ENCODE measurements at places on chromosomes 2 and 18. TPM values are rescaled to one million over a fixed set of nuclear protein-coding genes. Genes with fewer than 3 reads are reported as not detected.
A peak's percentile ranks its signal among the peaks of the same experiment; 100 is the strongest.

GBX2 gene
- 30.5 TPM for total RNA-seq

DNA sequence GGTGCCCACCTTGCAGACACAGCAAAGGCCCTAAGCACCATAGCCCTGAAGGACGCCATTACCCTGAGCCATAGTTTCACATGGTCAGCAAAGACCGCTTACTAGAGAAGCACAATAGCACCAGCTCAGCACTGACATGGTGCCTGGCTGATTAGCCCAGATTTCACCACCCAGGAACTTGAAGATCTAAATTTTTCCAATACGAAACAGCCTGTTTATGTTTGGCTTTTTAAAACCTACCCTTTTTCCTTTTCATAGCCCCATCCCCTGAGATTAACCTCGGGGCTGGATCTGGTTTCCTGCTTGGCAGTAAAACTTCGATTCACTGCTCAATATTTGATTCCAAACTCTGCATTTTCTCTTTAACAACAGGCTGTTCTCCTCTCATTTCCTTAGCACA lies 158.5 kb upstream of the PID1 start:
- H3K4me1 ChIP-seq, result peaks cover 7% of the 10 kb centered on the region
- H3K27ac ChIP-seq, result no peak overlapping the region
- no peaks in the 10 kb centered on the region for H3K27me3 ChIP-seq
- no peak for DNase-seq
- no peak overlapping the region for H3K4me3 ChIP-seq

DNA sequence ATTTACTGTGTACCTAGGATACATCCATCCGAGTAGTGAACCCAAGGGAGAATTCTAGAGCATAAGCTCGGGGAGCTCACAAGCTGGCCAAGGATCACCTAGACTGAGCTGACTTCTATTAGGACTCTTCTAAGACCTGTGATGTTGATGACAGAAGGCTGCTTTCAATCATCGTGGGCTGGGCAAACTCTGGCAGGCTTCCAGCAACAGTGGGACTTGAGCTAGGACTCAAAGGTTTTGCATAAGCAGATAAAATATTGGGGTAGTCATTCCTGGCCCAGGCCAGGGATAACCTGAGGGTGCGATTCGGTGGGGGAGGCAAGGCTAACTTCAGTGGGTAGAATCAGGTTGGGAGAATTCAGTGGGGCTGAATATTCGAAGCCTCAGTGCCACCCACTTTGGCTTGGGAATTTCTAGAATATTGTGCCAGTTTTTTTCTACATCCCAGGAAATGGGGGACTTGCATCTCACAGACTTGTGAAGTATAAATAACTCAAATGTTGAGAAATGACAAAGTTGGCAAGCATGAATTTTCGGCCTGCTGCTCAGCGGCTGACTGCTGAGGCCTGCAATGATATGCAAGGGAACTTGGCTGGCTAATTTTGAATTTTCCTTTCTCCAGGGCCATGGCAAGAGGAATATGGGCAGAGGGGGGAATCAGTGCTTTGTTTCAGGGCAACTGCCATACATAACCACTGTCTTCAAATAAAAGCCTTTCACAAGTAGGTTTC lies 274.3 kb downstream of the PRKCE start:
- no peaks in the 10 kb centered on the region for H3K36me3 ChIP-seq
- no peaks in the 10 kb centered on the region for H3K27me3 ChIP-seq
- DNase-seq, result no peak
- H3K27ac ChIP-seq, result no peak overlapping the region

DNA sequence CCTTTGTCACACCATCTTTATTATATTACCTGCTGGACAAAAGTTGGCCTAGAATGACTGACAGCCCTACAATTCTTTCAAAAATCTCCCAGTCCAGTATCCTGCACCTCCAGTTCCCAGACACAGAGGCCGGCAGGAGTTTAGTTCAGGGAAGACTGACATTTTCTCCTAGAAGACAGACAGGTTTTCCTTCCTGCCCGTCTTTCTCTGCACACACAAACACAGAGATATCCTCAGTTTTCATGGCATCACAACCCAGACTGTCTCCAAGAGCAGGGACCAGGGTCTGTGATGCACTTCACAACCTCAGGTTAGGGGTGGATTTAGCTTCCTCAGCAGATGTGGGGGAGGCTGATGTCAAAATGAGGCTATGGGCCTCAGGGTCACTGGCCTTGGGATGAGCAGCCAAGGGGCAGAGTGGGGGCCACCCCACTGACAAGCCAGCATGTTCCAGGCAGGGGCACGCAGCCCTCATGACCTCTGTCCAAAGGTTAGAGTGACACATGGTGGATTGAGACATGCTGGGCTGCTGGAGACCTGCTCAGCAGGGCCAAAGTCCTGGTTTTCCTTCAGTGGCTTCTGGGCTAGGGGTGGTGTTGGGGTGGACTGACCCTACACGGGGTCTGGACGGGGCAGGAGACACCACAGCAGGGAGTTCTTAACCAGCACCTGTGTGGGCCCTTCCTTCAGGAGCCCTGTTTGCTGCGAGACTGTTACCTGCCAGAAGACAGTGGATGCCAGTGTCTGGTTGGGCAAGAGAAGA lies 70.5 kb downstream of the SFXN5 start:
- H3K27ac ChIP-seq, result no peak overlapping the region
- H3K4me1 ChIP-seq, result peaks cover 12% of the 10 kb centered on the region
- H3K36me3 ChIP-seq, result no peaks in the 10 kb centered on the region
- H3K4me3 ChIP-seq, result no peak overlapping the region
- DNase-seq, result no peak

UGT1A10 gene
- not detected for total RNA-seq

GRCh38 chr18:68454511-68455228 lies 260.2 kb downstream of the TMX3 start:
- H3K4me3 ChIP-seq, result no peak overlapping the region
- no peaks in the 10 kb centered on the region for H3K27me3 ChIP-seq
- peaks cover 27% of the 10 kb centered on the region for H3K4me1 ChIP-seq
- H3K27ac ChIP-seq, result no peak overlapping the region
- DNase-seq, result peak; percentile 36
- H3K36me3 ChIP-seq, result no peaks in the 10 kb centered on the region

DNA sequence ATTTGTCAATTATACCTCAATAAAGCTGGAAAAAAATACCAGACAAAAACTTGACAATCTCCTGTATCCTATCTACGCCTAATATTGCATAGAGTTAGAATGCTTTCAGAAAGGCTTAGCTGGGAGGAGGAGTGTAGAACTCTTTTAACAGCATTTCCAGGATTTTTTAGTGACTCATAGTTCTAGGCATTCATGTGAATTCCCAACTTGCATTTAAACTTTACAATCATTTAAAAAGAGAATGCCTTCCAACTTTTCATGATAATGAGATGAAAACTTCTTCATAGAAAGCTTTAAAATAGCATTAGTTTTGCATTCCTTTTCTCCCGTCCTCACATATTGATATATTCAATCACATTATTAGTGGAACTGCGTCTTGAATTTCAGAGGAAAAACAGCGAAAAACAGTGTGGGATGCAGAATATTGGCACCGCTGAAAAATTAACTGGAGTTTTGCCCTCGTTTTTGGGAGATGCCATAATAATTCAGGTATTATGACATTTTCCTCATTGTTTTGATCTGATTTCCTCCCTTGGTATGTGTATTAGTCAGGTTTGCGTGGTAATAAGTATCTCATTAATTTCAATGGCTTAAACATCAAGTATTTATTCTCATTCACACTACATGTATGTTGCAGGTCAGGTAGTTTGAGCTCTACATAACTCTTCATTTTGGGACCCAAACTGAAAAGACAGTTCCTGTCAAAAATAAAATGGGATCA lies 293.2 kb upstream of the FIGN start:
- no peak for DNase-seq
- H3K4me3 ChIP-seq, result no peak overlapping the region
- no peak overlapping the region for H3K27ac ChIP-seq
- H3K27me3 ChIP-seq, result peaks cover 27% of the 10 kb centered on the region
- H3K36me3 ChIP-seq, result no peaks in the 10 kb centered on the region

DNA sequence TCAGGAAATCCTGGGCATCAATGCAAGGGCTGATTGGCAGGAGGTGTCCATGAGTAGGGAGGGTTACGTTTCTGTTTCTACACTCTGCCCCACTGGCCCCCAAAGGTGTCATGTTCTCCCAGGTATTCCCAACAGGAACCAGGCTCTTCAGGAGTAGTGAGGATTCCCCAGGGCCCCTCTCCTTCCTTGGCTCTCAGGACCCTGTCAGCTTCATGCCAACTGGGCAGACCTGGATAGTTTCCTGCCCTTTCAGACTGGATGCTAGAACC lies 480.6 kb upstream of the HS6ST1 start:
- no peak overlapping the region for H3K4me3 ChIP-seq
- H3K27ac ChIP-seq, result no peak overlapping the region
- no peak for DNase-seq
- H3K36me3 ChIP-seq, result no peaks in the 10 kb centered on the region
- no peaks in the 10 kb centered on the region for H3K4me1 ChIP-seq

DNA sequence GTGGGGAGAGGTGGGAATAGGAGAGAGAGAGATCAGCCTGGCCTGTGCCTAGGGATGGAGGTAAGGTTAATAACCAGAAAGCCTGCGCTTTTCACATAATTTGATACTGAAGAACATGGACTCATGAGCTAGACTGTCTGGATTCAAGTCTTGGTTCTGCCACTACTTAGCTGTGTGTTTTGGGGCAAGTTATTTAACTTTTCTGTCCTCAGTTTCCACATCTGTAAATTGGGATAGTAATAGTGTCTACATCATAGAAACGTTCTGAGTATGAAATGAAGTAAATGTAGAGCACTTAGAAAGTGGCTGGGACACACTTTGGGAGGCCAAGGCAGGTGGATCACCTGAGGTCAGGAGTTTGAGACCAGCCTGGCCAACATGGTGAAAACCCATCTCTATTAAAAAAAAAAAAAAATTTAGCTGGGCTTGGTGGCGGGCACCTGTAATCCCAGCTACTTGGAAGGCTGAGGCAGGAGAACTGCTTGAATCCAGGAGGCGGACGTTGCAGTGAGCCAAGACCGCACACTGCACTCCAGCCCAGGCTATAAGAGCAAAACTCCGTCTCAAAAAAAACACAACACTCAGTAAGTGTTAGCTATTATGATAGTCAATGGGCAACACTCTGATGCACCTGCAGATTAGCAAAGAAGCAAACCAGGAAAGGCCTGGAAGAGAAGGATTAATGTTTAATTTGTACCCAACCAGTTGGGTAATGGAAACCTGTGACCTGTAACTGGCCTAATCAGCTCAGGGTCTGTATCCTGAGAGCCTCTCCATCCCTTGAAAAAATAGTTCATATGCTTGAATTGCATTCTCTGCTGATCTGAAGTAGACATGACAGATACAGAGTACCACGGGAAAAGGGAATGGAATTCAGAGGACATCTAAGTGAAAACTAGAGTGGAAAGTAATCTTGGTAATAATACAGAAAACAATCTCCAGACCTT lies 6.8 kb downstream of the GALM start:
- no peak overlapping the region for H3K27ac ChIP-seq
- no peak overlapping the region for H3K4me3 ChIP-seq
- no peaks in the 10 kb centered on the region for H3K27me3 ChIP-seq
- DNase-seq, result no peak
- no peaks in the 10 kb centered on the region for H3K4me1 ChIP-seq

DNA sequence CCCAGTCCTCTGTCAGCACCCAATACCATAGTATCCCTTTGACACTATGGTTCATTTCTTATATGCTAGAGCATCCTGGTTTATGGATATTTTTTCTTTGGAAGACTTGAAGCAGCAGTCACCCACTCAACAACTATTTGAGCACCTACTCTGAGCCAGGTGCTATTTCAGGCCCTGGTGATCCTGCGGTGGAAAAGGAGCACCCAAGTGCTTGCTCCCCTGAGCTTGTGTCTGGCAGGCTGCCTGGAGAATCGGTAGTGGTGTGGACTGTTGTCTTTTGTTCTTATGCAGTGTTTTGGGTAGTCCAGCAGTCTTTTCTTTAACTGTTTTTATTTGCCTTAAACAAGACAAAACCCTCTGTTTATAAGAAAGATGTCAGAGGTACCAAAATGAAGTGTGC lies 28.9 kb downstream of the NCK2 start:
- DNase-seq, result no peak
- no peak overlapping the region for H3K4me3 ChIP-seq
- H3K27me3 ChIP-seq, result no peaks in the 10 kb centered on the region

DNA sequence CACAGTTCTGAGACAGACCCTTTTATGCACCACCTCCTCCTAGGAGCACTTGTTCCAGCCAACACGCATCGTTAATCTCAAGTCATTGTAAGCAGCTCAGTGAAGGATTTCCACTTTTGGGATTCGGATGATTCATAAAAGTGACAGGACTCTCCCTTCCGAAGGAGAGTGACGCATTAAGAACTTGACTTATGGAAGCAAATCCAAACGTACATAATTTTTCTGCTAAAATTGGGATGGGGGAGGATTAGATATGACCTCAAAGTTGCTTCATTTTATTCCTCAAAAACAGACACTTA lies 165.7 kb downstream of the TWIST2 start:
- H3K4me3 ChIP-seq, result no peak overlapping the region
- DNase-seq, result peak; percentile 64
- no peak overlapping the region for H3K27ac ChIP-seq
- no peaks in the 10 kb centered on the region for H3K36me3 ChIP-seq

YES1 gene
- total RNA-seq, result 73.5 TPM

DNA sequence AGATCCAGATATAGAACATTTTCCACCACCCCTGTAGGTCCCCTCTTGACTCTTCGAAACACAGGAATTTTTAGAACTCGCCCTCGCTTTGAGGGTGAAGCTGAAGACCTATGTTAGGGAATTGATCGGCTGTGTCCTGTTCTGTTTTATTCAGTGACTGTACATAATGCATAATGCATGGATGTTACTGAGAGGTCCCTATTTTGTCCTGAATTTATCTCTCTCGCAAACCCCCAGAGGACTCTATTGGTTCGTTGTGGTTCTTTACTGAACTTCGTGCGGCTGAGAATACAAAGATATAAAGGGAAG lies 431 bp upstream of the EIF5B start:
- H3K27me3 ChIP-seq, result no peaks in the 10 kb centered on the region
- peak overlapping the region; percentile 81 for H3K4me3 ChIP-seq
- no peak for DNase-seq
- peaks cover 34% of the 10 kb centered on the region for H3K4me1 ChIP-seq
- H3K36me3 ChIP-seq, result peaks cover 10% of the 10 kb centered on the region

DNA sequence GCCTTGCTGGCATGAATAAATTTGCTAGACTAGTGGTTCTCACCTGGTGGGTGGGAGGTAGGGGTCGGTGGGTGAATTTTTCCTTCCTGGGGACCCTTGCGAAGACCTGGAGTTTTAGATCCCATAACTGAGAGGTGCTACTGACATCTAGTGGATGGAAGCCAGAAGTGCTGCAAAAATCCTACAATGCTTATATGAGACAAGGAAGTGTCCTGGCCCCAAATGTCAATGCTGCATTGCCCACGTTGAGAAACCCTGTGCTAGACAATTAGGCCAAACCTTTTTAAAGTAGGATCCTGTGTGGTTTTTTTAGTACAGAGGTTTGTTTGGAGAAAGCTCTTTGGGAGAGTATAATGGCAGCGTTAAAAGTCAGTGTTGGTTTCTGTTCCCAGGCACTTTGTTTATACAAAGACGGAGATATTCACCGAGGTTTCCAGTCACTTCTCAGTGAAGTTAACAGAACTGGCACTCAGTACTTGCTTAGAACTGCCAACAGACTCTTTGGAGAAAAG lies 9.6 kb downstream of the SERPINB8 start:
- DNase-seq, result peak; percentile 79
- no peak overlapping the region for H3K4me3 ChIP-seq
- 0 out of 2 replicates have a peak, but pooled peaks cover 3% of the 10 kb centered on the region for H3K4me1 ChIP-seq
- H3K27me3 ChIP-seq, result no peaks in the 10 kb centered on the region

CDH7 gene
- 7.3 TPM for total RNA-seq

Data from PC-3 (cell line).